ENCODE measurements at places on chromosomes 4 and X. TPM values are rescaled to one million over a fixed set of nuclear protein-coding genes. Genes with fewer than 3 reads are reported as not detected.

MAGEB10 gene
- not detected for total RNA-seq

DNA sequence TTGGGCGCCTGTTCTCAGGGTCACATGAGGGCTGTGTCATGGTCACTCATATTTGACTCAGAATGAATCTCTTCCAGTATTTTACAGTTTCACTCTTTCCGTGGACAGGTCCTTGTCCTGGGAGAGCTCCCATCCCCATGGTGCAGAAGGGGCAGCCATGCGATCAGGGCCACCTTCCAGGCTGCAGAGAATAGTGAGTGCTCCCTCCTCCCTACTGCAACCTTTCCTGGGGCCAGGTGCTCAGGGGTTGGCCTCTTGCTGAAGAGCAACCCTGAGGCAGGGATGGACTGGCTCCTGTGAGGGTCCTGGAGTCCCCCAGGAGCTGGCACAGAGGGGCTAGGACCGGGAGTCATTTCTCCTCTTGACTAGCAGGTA is 108.4 kb downstream of the ABLIM2 start:
- no peak for DNase-seq

DNA sequence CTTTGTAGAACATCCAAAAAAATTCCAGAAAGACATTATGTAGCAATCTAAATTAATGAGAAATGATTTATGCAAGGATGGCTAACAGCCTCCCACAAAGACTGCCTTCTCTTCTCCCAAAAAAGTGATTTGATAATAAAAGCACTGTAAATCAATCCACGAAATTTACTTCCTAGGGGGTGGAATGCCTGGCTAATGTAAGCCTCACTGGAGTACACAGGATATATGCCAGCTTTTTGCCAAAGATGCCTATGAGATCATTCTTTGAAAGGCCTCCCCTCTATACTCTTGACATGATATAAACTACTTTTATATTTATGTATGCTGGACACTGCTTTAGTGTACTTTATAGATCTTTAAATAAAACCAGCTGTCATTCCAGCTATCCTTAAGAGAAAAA is 211.1 kb downstream of the ADAMTS3 start:
- no peak for DNase-seq

GRCh38 chr4:183989461-183989860 is 84.4 kb downstream of the STOX2 start:
- no peak for DNase-seq

RBM46 gene
- not detected for total RNA-seq

DNA sequence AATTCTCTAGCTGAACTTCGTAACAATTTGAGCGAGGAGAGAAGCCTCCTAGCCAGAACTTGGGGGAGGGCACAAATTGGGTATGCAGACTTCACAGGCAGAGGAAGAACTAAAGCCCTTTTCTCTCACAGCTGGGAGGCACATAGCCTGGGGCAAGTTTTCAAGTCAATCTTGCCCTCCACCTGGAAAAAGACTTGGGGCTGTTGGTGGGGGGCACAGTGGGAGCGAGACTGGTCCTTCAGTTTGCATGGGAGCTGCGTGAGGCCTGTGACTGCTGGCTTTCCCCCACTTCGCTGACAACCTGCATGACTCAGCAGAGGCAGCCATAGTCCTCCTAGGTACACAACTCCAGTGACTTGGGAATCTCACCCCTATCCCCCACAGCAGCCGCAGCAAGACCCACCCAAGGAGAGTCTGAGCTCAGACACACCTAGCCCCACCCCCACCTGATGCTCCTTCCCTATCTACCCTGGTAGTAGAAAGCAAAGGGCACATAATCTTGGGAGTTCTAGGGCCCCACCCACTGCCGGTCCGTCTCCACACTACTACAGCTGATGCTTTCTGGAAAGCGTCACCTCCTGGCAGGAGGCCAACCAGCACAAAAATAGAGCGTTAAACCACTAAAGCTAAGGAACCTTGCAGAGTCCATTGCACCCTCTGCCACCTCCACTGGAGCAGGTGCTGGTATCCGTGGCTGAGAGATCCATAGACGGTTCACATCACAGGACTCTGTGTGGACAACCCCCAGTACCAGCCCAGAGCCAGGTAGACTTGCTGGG is 160.8 kb downstream of the CBLL2 start:
- DNase-seq, result no peak

DNA sequence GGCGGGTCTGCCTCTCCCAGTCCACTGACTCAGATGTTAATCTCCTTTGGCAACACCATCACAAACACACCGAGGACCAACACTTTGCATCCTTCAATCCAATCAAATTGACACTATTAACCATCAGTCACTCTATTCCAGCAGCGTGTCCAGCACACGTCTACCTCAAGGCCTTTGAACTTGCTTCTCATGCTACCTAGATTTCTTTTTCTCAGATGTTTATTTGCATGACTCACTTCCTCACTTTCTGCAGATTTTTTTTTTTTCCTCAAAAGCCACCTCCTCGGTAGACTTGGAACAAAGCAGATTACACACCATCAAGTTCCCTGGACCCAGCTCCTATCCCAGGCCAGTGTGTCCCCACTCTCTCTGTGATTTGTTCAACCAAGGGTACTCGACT is 49.5 kb downstream of the SUPT20HL2 start:
- DNase-seq, result no peak

DNA sequence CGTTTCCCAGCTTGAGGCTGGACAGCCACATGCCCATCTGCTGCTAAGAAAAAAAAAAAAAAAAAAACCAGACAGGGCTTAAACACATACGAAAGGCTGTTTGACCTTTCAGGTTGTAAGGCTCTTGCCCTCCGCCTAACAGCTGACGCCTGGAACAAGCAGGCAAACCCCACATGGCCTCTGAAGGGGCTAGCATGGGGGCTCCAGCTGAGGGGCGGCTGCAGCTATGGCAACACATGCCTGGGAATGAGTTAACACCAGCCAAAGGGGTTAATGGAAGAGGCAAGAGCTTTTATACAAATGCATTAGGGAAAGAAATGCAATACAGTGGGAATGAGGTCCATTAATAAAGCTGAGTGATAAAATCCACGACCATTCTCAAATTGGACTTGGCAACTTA is 183.6 kb downstream of the ENOX2 start:
- DNase-seq, result no peak

BEX5 gene
- total RNA-seq, result 10.4 TPM

- no peak for DNase-seq
Observed at GRCh38 chr4:145618210-145618931, 814 bp upstream of the MMAA start.

STATH gene
- not detected for total RNA-seq

SLC10A6 gene
- total RNA-seq, result 0.16 TPM

PPBP gene
- not detected for total RNA-seq

GRCh38 chrX:97234471-97235081 is 350.9 kb downstream of the RPA4 start:
- no peak for DNase-seq

HMGB3 gene
- total RNA-seq, result 5.9 TPM

- peak; percentile 5 for DNase-seq
Observed at GRCh38 chr4:165379678-165380064, 863 bp downstream of the CPE start.

IL13RA2 gene
- total RNA-seq, result not detected

- DNase-seq, result peak; percentile 71
Observed at GRCh38 chrX:129925305-129926092, 19.5 kb downstream of the UTP14A start.

DNA sequence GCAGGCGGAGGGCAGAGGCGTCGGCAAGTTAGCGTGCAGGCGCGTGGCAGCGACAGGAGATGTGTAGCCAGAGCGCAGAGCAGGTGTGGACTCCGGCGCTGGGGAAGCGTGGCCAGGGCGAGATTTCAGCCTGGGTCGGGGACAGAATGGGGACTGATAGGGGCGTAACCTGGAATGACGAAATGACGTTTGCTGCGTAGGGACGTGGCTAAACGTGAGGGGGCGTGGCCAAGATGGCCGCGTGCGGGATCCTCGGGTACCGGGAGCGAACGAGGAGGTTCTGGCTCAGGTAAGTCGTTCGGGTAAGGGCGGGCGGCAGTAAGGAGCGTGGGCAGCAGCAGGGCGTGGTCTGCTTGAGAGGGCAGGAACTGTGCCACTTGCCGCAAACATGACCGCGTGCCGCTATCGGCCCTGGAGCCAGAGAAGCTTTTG is 10.9 kb upstream of the CLTRN start:
- DNase-seq, result peak; percentile 92

GRCh38 chr4:3044870-3045819 is 29.2 kb downstream of the HTT-AS start:
- no peak for DNase-seq

IQCM gene
- total RNA-seq, result not detected

DNA sequence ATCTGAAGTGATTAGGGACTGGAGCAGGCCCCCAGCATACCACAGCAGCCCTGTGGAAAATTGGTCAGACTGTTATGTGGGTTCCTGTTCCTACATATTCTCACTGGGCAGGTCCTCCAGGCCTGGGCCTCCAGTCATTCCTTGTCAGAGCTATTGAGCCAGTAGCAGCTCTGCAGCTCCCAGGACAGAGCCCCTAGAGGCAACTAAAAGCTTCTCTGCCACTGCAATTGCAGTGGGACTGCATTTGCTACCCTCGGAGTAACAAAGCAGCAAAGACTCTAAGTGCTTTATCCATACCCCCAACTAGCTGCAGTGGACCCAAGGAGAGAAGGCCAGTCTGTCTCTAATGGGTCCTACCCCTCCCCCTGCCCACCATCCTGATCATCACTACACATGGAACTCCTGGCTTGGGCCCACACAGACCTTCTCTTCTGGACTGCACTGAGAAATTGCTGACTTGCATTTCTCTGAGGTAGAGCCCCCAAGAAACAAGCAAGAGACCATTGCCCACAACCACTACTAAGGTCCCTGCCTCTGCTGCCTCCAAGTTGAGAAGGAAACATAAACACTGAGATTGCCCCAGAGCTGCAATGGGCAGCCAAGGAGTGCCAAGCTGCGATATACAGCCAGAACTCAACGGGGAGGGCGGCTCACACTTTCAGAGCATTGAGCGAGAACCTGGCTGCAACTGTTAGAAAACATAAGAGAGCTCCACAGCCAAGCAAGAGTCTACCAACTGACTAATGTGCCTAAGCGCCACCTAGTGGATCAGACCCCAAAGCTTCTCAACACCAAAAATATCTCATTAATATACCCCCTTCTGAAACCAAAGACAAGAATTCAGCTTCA is 738.7 kb upstream of the NDST4 start:
- DNase-seq, result peak; percentile 36

MAGEA4 gene
- total RNA-seq, result not detected

GPC3 gene
- 2.4 TPM for total RNA-seq

LSM6 gene
- total RNA-seq, result 10.7 TPM

DNA sequence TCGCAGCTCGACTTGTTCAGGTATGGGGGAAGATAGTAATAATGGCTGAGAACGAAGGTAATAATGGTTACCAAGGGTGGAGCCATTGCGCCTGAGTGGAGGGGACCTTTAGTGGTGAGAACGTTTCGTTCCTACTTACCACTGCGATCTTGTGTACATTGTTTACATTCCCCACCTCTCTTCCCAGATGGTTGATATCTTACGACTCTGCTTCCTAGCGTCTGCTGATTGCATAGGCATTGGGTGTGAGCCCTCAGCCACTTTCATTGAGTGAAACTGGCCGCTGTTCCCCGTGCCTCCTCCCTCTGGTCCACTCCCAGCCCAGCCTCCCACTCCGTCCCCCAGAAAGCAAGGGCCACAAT is 850 bp downstream of the IGBP1 start:
- DNase-seq, result no peak

GRCh38 chrX:38465686-38466085 is 95.7 kb upstream of the TSPAN7 start:
- no peak for DNase-seq

RPS3A gene
- total RNA-seq, result 1,474 TPM

- DNase-seq, result no peak
Observed at GRCh38 chrX:81261576-81261975, 59.7 kb downstream of the SH3BGRL start.

GRCh38 chrX:107025545-107025944 is 25.5 kb upstream of the MORC4 start:
- DNase-seq, result no peak

GSX2 gene
- total RNA-seq, result not detected

DNA sequence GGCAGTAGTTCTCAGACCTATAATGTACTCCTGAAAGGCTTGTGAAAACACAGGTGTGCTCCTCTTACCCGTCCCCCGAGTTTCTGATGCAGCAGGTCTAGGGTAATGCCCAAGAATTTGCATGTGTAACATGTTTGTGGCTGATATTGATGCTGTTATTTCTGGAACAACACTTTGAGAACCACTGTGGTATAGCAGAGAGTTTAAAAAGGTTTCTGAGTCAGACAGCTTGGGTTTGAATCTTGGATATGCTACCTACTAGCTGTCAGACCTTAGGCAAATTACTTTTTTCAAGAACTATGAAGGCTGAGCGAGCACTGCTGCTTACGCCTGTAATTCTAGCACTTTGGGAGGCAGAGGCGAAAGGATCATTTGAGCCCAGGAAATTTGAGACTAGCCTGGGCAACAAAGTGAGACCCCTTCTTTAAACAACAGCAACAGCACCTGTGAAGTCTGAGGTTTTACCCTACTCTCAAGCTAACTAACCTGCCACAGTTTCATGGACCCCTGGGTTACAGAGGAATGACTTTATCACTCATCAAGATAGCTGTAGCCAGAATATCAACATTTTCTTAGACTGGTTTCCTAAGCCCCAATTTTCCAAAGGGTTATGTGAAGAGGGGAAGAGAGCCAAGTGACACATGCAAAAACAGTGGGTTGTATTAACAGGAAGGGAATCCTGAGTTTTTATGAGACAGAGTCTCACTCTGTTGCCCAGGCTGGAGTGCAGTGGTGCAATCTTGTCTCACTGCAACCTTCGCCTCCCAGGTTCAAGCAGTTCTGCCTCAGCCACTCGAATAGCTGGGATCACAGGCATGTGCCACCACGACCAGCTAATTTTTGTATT is 5.1 kb downstream of the AFF1 start:
- no peak for DNase-seq

DNA sequence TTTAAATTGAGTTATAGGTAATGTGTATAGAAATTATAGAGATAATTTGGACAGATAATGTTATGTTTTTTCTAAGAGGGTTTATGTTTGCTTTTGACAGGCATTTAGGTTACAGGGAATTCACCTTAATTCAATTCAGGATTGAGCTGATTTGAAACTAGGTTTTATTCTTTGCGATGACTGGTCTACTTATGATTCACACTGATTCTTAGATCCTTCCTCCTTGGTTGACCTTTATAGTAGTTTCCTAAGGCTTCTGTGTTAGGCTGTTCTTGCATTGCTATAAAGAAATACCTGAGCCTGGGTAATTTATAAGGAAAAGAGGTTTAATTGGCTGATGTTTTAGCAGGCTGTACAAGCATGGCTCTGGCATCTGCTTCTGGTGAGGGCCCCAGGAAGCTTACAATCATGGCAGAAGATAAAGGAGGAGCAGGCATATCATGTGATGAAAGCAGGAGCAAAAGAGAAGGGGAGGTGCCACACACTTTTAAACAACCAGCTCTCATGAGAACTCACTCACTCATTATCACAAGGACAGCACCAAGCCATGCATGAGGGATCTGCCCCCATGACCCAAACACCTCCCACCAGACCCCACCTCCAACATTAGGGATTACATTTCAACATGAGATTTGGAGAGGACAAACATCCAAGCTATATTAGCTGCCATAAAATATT is 155.0 kb upstream of the SFRP2 start:
- DNase-seq, result no peak

DCLK2 gene
- total RNA-seq, result 1.5 TPM

- DNase-seq, result no peak
Observed at GRCh38 chr4:183872531-183872930, 32.6 kb upstream of the STOX2 start.

Data from pancreas (tissue), 10 donors.